NCI-H1105 treated with DMSO at 0.1 percent for 48 hours (cell line): ENCODE measurements at places on chromosomes 4 and X.

DNA sequence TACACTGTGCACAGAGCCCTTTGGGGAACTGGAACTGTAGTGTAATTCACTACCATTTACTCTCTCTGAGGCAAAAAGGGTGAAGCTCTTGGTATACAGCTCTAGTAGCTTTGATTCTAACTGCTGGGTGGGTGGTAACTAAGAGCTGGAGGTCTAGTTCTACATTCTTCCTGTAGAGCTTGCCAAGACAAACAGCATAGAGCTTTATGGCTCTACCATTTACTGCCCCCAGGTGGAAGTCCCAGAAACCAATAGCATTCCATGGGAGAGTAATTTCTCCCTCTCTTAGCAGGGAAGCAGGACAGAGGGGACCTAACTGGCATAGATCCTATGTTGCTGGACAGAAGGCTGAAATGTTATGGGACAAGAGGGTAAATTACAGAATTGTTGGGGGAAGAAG lies 26.7 kb downstream of the HDAC8 start:
- DNase-seq, result peak; percentile 9

GRCh38 chr4:77065382-77065781 lies 10.4 kb downstream of the CCNI start:
- no peak for DNase-seq

DNA sequence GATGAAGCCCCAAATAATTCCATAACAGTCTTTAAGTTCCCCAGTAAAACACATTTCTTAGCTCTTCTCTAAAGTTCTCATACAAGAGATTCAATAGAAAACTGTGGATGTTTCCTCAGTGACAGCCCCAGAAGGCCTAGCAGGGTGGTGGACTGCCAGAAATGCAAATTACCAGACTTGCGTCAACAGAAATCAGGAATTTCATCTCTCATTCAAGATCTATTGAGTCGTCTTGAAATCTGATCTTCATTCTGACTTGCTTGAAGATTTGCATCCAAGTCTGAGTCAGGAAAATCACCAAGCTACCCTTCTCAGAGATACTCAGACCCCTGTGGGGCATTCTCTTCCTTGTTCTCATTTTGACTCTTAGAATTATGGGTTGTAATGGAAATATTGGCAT lies 68.9 kb upstream of the NDP start:
- no peak for DNase-seq

DNA sequence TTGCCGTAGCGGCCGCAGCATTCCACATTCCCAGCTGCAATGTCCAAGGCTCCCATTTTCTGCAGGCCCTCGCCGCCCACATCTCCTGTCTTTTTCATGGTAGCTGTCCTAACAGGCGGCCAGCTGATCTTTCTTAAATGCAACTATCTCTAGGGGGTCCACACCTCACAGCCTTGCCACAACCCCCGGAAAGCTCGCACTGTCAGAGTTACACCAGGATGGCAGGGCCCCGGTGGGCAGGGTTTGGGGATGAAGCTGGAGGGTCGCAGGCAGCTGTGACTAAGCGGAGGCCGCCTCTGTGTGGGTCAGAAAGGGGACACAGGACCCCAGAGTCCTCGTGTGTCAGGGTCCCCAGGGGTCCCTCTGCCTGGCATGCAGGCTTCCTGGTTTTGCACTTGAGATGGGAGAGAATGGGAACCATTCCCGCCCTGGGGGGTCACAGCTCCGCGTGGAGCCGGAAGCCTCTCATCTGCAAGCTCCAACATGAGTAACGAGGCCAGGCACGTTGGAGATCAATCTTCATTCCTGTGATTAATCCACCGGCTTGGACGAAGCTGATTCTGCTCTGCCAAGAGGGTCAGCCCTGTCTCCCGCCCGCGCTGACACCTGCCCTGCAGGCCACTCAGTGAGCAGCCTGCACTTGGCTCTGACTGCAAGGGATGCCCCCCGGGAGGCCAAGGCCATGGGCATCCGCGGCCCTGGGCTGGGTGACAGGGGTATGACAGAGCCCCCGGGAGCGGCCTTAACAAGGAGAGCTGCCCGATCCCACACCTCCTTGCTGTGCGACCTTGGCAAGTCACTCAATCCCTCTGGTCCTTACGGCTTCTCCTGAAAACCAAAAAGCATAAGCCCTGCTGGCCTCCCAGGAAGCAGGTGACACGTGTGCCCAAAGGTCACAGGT lies 97.9 kb downstream of the ADRA2C start:
- DNase-seq, result no peak

DNA sequence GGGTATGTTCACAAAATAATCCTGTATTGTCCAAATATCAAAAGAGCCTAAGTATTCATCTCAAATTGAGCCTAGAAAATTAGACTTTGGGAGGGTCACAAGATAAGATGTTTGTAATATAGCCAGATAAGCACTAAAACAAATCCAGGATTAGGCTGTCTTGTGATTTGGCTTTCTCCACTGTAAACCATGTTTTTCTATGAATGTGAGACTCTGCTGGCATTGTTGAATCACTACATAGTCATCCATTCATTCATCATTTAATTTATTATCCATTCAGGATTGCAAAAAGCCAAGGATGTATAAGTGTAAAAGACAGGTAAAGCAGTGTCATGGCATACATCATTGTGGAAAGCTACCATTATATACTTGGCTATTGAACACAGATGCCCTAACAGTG lies 148.0 kb downstream of the GRID2 start:
- no peak for DNase-seq

- DNase-seq, result peak; percentile 69
Observed at GRCh38 chrX:135421537-135421931, 210 bp upstream of the SMIM10L2A start.

DNA sequence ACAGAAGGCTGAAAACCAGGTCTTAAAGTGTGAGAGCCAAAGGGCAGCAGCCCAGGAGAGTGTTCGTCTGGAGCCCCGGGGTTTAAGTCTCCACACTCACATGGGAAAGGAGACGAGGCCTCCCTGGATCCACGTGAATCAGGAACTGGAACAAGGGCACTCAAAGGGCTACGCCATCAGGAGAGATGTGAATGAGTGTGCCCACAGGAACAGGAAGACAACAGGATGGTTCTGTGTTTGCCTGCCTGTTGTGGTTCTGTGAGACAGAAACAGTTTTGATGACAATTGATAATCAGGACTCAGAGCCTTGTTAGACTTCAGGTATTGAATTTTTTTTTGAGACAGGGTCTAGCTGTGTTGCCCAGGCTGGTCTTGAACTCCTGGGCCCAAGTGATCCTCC lies 4.9 kb upstream of the CTBP1 start:
- DNase-seq, result no peak

GRCh38 chr4:122163767-122164166 lies 11.6 kb downstream of the BLTP1 start:
- no peak for DNase-seq

- DNase-seq, result no peak
Observed at GRCh38 chr4:182533964-182534363, 290.8 kb downstream of the TENM3 start.

- DNase-seq, result no peak
Observed at GRCh38 chr4:167930166-167930565, 162.2 kb upstream of the ANXA10 start.

- no peak for DNase-seq
Observed at GRCh38 chr4:95439071-95439470, 109.7 kb downstream of the UNC5C start.

DNA sequence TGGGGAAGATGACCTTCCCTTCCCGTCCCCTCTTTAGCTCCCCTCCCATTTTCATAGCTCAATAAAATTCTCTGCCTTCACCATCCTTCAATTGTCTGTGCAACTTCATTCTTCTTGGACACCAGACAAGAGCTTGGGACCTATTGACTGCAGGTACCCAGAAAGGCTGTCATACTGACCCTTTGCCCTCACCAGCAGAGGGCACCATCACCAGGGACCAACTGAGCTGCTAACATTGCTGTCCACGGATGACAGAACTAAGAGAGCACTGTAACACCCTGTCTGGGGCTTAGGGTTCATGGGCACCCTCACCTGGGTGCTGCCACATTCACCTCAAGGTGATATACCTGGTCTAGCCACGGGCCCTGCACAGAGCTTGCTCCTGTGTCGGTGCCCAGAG lies 141.3 kb upstream of the VCX3B start:
- no peak for DNase-seq

GRCh38 chr4:186132577-186133242 lies 28.2 kb downstream of the FAM149A start:
- DNase-seq, result no peak

DNA sequence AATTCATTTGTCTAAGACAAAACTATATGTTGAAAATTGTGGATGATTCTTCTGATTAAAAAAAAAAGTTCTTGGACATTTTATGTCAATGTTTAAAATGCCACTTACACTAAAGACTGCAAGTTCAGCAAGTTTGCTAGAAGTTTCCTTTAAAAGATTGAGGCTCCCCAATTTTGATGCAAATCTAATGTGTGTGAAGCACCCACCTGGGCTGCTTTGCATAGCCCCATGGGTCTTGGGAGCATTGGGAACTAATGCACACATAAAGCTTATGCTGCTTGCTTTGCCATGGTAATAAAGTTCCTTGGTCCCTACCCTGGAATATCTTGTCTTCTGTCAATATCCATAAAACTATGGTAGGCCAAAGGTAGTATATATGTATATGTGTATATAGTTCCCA lies 725.9 kb upstream of the GRID2 start:
- no peak for DNase-seq
